NK-92 treated with Interleukin-12 subunit alpha and Interleukin-12 subunit beta, amount 100 ng/mL, for 24 hours (cell line): ENCODE measurements at places on chromosomes 12 and 14.

DNA sequence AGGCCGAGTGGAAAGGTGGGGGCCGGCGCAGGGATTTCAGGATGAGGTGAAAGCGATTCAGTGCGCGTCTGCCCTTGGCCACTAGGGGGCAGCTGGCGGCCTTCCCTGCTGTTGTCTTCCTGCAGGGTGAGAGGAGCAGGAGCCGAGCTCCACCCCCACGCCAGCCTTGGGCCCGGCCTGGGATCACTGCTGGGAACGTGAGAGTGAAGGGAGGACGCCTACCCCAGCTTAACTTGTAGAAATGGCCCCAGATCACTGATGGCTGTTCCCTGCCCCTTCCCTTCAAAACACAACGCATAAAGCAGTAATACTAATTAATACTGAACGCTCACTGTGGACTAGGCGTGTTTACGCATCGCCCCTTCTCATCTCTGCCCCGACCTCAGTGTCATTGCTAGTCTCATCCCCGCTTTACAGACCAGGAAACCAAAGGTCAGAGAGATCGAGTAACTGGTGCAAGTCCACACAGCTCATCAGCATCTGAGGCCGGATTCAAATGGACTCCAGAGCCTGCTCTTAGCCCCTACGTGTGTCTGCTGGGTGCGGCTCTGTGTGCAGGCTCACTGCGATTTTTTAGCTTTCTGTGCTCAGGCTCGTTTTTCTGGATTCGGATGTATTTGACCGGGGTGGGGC lies 24.3 kb downstream of the MVK start:
- peak; percentile 44 for DNase-seq

- peak; percentile 84 for DNase-seq
These were observed 501 bp upstream of the HSP90B1 start for GRCh38 chr12:103929784-103930033.

DNA sequence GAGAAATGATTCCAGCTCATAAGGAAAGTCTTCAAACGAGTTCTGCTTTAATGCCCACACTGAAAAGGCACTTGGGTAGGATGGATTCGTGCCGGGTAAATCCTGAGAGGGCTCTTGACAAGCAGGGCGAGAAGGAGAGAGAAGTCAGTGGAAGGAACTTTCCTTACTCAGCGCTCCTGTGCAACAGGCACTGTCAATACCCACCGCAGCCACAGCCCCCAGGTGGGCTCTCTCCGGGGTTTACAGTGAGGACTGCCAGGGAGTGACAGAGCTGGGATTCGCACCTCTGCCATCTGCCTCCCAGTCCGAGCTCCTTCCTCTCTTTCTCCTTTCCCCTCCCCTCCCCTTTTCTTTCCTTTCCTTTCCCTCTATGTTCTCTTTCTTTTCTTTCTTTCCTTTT lies 118.7 kb downstream of the BEGAIN start:
- DNase-seq: no peak

GRCh38 chr14:100611811-100612480 lies 24.7 kb upstream of the BEGAIN start:
- DNase-seq: no peak

DNA sequence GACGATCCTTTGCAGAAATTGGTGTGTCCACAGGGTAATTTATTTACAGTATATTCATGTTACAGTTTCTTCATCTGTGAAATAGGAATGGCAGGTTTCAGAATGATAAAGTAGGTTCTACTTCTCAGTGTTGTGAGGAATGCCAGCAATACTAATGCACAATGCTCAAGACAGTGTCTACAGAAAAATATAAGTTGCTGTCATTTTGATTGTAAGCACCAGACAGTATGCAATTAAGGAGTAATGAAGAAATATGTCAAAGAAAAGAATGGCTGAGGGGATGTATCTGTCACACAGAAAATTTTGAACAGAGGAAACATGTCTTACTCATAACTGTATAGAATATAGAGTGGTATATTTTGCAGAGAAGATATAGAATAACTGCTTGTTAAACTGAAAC lies 525.4 kb downstream of the GALC start:
- DNase-seq: no peak

- DNase-seq: no peak
These were observed 71.8 kb downstream of the KIF26A start for GRCh38 chr14:104209985-104210816.

DNA sequence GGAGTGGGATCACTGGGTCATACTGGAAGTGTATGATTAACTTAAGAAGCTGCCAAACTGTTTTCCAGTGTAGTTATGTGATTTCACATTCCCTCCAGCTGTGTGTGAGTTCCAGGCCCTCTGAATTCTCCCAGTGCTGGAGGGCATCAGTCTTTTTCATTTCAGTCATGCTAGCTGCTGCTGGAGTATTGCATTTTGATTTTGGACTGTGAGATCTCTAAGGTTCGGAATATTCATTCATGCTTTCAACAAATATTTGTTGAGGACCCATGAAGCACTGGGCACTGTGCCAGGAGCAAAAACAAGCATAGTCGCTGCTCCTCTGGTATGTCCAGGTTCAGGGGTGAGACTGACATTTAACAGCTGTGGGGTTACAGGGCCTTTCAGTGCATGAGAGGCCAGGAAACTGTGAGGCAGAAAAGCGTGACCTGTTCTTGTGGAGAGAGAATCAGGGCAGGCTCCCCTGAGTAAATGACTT lies 133.2 kb downstream of the SCARB1 start:
- no peak for DNase-seq

DNA sequence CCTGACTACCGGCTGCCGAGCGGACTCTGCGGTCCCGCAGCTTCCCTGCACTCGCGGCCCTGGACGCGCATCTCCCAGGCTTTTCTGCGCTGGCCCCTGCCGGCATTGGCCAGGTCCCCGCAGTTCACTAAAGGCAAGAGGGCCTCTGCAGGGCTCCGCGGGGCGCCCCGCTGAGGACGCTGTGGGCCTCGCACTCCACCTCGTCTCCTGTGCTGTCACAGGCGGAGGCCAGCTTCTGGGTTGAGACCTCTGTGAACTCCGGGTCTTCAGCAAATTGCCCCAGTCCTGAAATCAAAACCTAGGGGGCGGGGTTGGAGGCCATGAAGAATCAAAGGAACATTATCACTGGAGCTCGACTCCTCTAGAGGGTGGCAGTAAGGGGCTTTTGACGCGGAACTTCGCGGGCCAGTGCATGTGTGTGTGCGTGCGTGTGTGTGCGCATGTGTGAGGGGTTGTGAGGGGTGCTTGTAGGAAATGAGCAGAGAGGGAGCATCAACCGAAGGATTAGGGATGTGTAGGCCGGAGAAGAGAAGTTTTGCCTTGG lies 68.5 kb upstream of the CAPRIN2 start:
- DNase-seq: no peak

- DNase-seq: no peak
These were observed 7.6 kb upstream of the PTPRB start for GRCh38 chr12:70644861-70645260.

GRCh38 chr12:105476616-105477015 lies 146.1 kb downstream of the C12orf75 start:
- DNase-seq: no peak

DNA sequence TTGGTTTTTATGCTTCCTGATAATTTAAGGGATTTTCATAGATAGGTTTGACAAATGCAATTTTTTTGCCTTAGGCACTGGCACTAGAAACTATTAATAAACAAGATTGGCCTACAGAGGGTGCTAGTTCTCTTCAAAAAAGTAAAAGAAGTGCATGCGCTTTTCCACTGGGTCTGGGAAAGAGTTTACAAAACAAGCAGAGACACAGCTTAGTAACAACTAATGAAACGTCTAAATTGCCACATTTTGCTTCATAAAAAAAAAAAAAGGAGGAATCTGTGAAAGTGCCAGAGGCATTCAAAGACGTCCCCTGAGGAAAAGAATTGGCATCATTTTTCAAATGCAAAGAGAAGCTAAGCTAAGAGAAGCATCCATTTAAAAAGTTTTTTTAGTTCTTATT lies 58.3 kb upstream of the EEA1 start:
- no peak for DNase-seq

- DNase-seq: no peak
These were observed 37.0 kb downstream of the APPL2 start for GRCh38 chr12:105198961-105199360.

DNA sequence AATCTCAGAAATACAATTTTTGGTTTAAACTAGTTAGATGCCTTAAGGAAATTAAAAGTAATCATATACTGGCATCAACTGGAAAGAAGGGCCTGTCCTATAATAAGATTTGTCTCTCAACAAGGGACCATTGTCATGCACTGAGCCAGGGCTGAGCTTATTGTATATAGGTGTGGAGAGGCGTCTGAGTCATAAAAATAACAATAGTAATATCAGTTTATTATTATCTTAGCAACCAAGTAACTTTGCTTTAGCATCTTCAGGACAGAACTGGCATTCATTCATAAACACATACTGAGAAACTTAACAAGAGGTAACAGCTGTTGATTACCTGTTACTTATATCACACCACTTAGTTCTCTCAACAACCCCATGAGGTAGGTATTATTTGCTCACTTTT lies 7.1 kb downstream of the KRT75 start:
- no peak for DNase-seq
